ENCODE measurements at places on chromosomes 7 and 10.

GRCh38 chr10:58590152-58590840, 77.6 kb downstream of the BICC1 start:
- DNase-seq = no peak

DNA sequence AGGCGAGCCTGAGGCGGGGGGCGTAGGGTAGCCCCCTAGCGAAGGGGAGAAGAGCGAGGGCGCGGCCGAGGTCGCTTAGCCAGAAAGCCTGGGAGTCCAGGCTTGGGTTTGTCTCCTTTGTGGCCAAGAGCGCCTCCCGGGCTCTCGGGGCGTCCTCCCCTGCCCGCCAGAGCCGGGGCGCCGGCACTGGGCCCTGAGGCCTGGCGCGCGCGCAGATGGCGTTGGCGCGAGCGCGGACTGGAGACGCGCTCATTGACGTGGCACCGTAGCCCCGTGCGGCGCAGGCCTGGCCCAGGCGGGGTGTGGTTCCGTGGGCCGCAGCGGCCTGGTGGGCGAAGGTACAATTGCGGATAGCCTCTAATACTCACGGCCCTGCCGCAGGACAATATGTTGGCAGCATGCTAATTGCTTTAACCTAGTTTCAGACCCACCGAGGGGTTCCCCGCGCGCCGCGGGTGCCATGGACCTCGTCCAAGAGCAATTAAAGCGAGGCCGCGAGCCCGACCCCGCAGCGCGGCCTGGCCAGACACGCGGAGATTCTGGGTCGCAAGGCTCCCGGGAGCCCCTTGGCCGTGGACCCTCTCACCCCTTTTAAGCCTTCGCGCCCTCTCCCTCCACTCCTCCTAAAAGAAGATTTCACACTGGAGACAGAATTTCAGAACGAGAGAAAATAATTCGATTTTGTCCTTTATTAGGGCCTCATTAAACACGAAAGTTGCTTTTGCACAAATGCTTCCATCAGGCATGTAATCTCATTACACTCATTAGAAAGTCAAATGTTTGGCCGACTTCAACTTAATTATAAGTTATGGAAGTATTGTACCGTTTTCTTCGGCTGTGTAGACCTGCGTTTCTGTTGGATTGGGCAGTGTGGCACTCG, 3.1 kb downstream of the PTF1A start:
- DNase-seq = no peak

GRCh38 chr7:123184271-123184670, 15.5 kb downstream of the SLC13A1 start:
- DNase-seq = no peak

GRCh38 chr10:126223512-126224067, 164.7 kb downstream of the ADAM12 start:
- DNase-seq = no peak

DNA sequence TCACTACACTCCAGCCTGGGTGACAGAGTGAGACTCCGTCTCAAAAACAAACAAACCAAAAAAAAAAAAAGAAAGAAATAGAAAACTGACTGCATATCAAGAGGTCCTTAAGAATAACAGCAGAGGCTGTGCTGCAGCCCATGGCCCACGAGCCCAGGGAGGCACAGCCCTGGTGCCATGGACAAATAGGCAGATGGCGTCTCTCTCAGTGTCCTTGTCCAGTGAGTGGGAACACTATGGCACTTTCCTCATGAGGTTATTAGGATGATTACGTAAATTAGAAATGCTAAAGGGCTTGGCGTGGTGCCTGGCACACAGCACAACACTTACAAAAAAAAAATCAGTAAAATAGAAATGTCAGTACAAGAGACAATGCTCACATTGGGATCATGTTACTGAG, 33.4 kb upstream of the PFKP start:
- DNase-seq = no peak

DNA sequence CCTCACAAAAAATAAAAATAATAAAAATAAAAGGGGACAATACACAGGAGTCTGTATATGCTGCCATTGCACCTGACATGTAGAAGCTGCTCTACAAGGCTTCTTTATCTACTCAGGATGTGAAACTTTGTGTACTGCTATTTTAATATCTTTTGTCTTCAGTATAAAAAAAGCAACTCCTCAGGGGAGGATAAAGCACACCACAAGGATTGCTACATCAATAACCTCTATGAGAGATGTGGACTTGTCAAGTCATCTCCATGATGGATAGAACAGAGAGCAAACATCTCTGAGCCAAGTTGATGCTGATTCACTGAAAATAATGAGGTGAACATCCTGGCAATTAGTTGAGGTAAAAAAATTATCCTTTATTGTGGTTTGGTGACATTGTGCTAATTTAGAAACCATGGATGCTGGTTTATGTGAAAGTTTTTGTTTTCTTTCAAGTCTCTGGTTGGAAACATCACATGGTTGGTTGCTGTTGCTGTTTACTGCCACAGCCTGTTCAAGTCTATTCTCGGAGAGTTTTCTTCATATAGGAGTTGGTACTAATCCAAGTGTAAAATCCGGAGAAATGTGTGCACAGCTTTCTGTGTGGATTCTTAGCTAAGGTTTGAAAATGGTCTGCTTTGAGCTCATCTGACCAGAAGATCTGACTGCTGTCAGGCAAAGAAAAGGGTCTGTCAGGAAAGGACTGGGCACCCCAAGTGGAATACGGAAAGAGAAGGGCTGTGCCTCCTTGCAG, 1.5 kb upstream of the HECW1 start:
- DNase-seq = no peak

DNA sequence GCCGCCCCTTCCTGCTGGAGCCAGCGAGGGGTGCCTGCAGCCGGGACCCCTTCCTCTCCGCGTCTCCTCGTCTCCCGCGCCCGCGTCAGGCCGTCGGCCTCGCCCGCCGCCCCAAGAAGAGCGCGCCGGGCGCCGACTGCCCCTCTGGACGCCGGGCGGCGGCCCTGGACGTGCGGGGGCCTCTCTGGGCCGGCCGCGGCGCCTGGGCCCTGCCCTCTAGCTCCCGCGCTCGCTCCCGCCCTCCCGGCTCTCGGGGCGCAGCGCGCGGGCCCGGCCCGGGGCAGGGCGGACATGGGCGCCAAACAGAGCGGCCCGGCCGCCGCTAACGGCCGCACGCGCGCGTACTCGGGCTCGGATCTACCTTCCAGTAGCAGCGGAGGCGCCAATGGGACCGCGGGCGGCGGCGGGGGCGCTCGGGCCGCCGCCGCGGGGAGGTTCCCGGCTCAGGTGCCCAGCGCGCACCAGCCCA, 704 bp downstream of the ZNRF2 start:
- no peak for DNase-seq

DNA sequence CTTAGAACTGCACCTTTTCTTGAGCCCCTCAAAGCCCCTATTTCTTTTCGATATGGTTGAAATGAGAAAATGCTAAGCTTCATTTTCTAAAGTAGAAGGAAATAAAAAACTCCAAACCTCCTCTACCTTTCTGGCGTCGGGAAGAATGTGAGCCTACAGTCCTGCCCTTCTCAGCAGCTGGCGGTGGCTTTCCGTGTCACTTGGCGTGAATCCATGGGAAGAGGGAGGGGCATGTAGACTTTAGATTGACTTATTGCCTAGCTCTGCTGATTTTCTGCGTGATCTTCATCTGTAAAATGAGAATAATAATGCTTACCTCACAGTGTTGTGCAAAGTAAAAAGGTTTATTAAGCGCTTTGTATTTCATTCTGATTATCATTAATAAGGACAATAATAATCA, 35.0 kb downstream of the PRR15 start:
- DNase-seq = no peak

GRCh38 chr7:38751416-38751815, 120.2 kb upstream of the AMPH start:
- no peak for DNase-seq

DNA sequence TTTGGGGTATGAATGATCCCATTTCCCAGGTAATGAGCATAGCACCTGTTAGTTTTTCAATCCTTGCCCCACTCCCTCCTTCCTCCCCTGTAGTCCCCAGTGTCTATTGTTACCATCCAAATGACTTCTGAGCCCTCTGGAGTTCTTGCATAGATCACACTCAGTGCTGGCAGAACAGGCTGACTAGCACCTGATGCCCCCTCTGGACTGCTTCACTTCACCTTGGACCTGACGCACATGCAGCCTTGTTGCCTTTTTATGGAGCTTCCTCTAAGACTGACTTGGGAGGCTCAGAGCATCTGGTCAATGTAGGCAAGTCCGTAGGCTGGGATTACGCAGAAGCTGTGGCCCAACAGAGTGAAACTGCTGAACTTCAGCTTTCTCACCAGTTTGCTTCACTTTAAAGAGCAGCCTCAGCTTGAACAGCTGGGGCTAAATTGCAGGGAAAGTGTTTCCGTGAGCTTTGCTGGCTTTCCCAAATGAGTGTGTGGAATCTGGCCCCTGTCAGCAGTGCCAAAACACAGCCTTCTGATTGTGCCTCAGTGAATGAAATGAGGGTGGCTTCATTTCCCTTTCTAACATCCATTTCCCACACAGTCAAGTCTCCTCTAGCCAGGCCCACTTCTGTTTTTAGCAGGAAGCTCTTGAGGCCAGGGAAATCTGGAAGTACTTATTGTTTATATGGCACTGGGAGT, 48.5 kb downstream of the NXPH1 start:
- DNase-seq = no peak
